ENCODE measurements at places on chromosomes 11 and 22.

DNA sequence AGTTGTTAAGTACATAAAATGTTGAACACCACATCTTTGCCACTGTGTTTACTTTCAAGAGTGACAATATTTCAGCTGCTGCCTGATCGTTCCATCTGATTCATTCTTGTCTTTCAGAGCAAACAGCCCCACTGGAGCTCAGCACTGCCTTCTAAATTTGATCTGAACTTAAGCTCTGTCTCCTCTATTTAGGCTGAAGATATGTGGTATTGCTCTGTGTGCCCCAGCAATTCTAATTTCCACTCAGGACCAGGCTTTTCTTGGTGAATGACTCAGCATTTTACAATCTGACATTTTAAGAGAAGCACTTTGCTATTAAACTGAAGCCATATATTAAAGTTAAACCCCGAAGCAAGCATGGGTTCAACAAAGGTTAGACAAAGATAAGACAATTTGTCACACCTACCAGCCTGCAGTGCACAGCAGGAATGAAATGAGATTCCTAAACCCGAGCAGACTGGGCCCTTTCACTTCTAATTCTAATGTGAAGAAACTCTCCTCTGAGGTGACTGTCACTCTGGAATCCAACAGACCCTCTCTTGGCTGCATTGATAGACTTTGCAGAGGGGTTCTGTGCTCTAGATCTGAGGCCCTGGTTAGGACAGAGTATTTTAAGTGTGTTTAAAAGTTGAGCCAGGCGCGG is 41.7 kb upstream of the PLET1 start:
- no peak for DNase-seq

- no peak for DNase-seq
These were observed 568.3 kb upstream of the KIRREL3 start for GRCh38 chr11:127568891-127569290.

DNA sequence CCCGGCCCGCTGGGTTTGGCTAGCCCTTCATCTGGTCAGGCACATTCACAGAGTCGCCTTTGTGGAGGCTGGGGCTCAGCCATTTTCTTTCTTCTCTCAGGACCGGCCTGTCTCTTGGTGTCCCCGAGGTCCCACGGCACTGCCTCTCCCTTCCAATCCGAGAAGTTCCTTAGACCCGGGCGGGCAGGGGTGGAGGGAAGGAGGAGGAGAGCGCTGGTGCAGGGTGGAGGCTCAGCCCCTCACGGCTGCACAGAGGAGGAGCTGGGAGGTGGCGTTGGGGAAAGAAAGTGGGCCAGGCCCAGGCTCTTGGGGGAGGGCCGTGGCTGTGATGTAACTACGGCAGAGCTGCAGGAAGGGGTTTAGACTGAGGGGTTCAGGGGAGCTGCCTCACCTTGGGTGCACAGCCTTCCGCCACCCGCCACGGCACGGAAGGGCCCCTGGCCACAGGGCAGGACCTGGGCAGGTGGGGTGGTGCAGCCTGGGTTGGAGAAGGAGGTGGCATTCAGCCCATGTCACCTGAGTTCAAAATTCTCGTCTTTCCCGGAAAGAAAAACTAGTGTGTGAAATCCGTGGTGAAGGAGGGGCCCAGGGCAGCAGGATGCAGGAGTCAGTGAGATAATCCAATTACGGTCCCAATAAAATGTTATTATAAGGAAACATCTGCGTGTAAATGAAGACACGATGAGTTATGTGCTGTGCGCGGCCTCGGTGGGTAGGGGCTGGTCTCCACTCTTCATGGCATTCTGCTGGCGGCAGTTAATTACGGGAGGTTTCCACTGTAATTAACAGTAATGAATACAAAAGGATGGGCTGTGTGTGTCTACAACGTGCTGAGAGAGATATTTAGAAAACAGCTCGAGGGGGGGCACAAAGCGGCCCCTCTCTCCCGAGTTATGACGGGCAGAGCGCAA is 1.7 kb downstream of the BRSK2 start:
- DNase-seq = no peak

DNA sequence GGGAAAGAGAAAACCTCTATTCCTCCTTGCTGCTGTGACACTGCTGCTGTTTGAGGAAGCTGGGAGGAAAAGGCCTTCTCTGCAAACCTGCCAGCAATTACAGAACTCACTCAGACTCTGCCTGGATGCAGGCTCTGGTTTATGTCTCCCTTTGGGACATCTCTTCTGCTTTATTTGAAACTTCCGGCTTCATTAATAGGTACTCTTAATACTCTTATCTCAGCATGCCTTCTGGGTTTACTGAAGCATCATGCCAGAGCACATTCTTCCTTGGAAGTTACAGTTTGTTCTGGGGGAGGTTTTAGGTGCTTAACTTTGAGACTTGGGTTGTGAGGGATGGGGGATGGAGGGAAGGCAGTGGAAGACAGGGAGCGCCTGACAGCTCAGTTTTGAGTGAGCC is 79.9 kb downstream of the NAV2 start:
- DNase-seq = no peak

GRCh38 chr11:126704096-126704495 is 296.5 kb downstream of the KIRREL3 start:
- no peak for DNase-seq

GRCh38 chr11:119056421-119056999 is 495 bp downstream of the HYOU1 start:
- DNase-seq = no peak

DNA sequence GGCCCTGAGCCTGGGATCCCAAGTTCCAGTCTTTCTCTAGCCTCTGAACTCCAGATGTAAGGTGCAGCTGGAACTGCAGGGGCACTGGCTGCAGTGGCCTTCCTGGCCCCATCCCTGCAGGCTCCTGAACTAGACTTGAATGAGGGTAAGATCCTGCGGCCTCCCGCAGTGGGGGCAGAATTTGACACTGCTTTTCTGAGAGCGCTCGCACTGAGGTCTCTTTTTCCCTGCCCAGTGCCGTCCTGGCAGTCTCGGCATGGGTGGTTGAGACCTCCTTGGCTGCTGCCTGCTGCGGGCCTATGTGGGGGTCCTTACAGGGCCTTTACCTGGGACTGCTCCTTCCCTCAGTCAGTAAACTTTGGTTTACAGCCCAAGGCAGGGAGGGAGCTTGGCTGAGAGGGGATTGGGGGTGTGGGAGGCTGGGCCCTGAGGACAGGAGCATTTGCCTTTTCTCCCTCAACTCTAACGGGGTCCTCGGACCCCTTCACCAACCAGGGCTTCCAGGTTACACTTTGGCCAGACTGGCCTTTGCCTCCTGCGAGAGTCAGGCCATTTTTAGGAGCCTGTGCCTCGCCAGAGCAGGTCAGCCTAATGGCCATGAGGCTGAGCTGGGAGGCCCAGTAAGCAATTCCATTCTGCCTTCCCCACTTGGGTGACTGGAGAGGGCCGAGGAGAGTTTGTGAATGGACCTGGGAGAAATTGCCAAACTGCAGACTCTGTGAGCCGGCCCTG is 35.4 kb downstream of the FAM83F start:
- no peak for DNase-seq

DNA sequence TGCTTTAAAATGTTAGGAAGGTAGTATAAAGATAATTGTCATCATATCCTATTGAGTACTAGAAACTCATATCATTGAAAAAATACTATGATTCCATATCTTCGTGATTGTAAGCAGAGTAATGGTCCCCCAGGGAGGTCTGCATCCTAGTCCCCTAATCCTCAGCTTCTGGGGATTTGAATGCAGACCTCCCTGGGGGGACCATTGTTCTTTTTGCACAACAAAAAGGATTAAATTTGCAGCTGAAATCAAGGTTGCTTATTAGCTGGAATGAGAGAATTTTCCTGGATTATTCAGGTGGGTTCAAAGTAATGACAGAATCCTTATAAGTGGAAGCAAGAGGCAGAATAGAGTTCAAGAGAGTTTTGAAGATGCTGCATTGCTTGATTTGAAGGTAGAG is 26.1 kb upstream of the MS4A6A start:
- DNase-seq = no peak

DNA sequence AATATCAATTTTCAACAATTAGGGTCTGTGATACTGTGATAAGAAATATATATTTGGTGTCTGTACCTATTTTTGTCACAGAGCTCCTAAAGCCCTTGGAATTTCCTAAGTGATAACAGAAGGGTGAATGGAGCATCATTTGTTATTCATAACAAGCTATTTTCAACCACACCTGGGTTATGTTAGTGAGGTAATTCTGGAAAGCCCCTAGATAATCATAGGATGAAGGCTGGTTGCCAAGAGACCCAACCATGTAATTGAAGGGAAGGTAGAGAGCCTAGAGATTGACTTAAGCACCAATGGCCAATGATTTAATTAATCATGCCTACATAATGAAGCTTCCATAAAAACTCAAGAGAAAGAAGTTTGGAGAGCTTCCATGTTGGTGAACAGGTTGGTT is 109.4 kb downstream of the KIF18A start:
- no peak for DNase-seq

DNA sequence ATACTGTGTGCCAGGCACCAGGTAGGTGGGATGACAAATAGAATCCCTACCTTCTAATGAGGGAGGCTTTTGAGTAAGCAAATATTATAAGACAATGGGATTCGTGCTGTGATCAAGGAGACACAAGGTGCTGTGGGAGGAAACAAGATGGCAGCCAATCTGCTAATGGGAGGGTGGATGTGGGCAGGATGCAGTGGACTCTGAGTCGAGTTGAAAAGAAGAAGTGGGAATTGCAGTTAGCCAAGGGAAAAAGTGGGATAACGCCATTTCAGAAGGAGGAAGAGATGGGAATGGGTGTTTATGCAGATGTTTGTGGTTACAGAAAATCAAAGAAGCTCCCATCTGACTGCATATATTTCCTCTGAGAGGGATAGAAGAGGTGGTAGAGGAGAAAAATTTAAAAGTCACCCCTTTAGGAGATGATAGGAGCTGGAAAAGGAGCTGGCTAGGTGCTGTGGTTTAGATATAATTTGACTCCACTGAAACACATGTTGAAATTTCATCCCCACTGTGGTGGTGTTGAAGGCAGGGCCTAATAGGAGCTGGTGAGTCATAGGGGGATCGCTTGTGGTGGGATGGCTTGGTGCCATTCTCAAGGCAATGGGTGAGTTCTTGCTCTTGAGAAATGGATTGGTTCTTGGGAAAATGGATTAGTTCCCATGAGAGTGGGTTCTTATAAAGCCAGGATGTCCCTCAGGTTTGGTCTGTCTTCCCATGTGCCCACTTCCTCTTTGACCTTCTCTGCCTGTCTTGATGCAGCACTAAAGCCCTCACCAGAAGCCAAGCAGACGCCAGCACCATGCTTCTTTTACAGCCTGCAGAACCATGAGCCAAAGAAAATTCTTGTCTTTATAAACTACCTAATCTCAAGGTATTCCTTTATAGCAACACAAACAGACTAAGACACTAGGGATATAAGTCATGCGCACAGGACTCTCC is 30.0 kb upstream of the POU2AF1 start:
- no peak for DNase-seq

GRCh38 chr11:121268581-121268980 is 24.0 kb upstream of the SC5D start:
- DNase-seq = no peak

GRCh38 chr11:132604431-132604830 is 927.9 kb downstream of the OPCML start:
- no peak for DNase-seq

- DNase-seq = no peak
These were observed 69.1 kb upstream of the NTM start for GRCh38 chr11:131301306-131301705.

DNA sequence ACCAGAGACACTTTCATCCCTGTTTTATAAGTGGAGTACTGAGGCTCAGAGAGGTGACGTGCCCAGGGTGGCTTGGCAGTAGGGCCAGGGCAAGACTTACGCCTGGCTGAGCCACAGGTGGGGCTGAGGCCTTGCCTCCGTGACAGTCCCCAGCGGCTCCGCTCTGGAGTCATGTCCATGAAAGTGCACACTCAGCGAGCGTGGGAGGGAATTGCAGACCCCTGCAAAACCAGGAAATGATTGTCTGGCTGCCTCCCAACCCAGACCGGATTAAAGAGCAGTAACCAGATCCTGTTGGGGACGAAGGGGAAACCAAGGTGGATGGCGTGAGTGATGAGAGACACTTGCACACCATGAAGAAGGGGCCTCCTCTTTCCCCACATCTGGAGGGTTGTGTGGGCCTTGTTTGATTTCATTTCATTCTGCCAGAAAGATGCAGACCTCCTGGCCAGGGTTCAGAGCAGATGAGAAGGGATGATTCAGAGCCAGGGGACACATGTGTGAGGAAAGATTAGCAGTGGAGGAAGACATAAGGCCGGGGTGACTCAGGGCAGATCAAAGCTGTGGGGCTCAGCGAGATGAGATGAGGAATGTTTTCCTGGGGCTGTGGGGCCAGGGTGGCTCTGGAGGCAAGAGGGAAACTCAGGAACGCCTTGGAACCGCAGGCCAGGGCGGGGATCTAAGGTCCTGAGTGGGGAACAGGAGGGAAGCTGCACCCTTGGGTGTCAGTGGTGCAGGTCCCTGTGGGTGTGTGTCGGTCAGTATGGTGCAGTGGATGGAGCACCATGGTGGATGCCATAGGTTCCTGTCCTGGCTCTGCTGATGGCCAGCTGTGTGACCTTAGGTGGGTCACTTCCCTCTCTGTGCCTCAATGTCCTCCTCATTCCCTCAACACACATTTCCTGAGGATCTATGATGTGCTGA is 29.9 kb upstream of the LRRC32 start:
- DNase-seq = no peak

- no peak for DNase-seq
These were observed 18.3 kb downstream of the PRSS23 start for GRCh38 chr11:86818462-86819192.

DNA sequence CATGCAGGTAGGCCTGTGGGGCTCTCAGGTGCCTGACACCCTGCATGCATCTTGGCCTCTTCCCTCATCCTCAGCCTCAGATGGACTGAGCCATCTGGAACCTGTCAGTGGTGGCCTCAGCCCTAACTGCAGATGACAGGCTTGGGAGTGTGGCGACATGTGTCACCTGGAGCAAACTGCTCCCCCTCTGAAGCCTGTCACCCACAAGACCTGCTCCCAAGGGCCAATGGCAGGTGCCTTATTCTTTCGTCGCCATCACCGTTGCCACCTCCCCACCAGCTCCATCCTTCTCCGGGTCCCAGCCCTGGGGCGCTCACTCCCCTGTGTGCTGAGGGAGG is 3.6 kb upstream of the SEPTIN5 start:
- DNase-seq = no peak

GRCh38 chr11:44596525-44597276 is 31.2 kb downstream of the CD82 start:
- no peak for DNase-seq

All from iPS DF 6.9 (cell line).